ENCODE measurements at places on chromosomes 2 and 18.

DNA sequence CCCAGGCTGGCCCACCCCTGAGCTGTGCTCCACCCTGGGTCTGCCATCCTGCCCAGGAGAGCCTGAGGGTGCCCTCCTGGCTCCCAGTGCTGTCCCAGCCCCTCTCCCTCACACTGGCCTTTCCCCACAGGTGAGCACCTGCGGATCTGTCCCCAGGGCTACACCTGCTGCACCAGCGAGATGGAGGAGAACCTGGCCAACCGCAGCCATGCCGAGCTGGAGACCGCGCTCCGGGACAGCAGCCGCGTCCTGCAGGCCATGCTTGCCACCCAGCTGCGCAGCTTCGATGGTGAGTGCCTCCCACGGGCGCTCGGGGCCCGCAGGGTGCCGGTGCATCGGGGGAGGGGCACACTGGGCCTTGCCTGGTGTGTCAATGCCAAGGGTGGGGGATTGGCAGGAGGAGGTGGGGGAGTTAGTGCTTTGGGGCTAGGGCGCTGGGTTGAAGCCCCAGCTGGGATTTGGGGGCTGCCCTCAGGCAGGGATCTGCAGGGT lies 23.5 kb downstream of the GPC1 start:
- no peak for DNase-seq

- DNase-seq = no peak
These were observed 550.4 kb downstream of the BCL11A start for GRCh38 chr2:60003076-60003475.

GRCh38 chr2:21438949-21439348 lies 315.2 kb downstream of the TDRD15 start:
- DNase-seq = no peak

- DNase-seq = no peak
These were observed 8.5 kb downstream of the SUCLG1 start for GRCh38 chr2:84450288-84451227.

DNA sequence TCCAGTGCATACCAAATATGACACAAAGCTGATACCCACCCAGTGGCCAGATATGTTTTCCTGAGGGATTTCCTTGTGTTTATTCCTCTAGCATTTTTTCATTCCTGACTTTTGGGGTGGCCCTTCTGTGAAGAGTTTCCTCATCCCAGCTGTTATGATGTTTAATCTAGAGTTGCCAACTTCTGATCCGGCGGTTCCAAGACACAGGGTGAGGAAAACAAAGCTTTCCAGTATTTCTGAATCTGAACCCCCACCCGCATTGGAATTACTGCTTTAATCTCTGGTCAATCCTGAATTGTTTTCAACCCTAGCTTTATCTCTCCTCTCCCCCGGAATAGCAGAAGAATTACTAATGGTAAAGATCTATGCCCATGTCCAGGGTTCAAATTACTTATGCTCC lies 39.2 kb upstream of the PNPT1 start:
- DNase-seq = no peak

DNA sequence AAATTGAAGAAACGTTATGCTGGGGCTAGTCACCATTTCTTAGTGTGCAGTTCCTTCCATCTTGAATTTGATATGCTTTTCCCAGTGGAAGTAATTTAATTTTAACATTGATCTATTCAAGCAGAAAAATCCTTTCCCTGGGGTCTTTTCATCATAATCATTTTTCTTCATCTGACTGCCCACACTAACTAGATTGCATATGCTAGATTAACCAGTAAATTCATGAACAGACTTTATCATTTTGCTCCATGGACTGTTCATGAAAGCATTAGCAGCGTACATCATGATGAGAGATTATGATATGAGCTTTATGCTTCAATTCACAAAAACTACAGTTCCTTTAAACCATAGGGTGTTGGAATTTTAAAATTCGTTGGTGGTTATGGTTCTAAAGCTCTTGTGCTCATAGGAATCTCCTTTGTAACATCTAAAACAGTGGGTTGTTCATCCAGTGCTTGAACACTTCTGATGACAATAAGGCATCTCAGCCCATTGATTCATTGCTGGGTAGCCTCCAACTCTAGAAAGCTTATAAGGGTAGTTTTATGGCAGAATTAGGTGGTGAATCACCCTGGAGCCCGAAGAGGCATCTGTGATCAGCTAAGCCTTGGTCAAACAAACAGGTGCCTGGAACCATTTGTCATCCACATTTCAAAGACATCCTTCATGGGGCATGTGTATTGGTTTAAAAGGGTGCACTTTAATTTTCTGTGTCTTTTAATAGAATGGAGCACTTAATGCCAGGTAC lies 77.2 kb upstream of the NDUFV2 start:
- no peak for DNase-seq

DNA sequence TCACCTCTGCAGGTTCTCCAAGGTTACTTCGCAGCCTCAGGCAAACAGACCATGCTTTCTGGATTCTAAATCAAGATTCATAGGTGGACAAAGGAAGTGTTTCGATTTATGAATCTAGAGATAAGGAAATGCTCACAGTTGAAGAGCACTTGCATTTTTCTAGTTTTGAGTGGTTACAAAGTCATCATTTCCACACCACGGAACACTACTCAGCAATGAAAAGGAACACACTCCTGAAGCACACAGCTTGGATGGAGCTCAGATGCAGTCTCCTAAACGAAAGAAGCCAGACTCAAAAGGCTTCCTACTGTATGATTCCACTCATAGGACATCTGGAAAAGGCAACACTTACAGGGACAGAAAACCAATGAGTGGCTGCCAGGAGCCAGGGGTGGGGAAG lies 31.7 kb downstream of the SDC1 start:
- DNase-seq = no peak

DNA sequence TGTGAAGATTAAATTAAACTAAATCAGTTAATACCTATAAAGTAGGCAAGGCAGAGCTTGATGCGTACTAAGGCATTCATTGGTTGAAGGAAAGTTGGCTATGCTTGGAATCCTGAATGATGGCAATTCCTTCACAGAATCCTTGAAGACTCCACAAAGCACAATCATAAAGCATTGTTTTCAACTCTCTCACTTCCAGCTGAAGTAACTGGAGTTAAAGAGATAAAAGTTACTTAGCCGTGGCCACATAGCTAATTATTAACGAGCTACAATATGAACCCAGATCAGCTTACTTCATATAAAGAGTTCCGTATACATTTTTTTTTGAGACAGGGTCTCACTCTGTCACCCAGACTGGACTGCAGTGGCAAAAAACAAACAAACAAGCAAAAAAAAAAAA lies 483.9 kb upstream of the DDX18 start:
- DNase-seq = no peak

Measured in Jurkat, Clone E6-1 (cell line).